ENCODE measurements at places on chromosomes 6 and 20.
A peak's percentile ranks its signal among the peaks of the same experiment; 100 is the strongest.

DNA sequence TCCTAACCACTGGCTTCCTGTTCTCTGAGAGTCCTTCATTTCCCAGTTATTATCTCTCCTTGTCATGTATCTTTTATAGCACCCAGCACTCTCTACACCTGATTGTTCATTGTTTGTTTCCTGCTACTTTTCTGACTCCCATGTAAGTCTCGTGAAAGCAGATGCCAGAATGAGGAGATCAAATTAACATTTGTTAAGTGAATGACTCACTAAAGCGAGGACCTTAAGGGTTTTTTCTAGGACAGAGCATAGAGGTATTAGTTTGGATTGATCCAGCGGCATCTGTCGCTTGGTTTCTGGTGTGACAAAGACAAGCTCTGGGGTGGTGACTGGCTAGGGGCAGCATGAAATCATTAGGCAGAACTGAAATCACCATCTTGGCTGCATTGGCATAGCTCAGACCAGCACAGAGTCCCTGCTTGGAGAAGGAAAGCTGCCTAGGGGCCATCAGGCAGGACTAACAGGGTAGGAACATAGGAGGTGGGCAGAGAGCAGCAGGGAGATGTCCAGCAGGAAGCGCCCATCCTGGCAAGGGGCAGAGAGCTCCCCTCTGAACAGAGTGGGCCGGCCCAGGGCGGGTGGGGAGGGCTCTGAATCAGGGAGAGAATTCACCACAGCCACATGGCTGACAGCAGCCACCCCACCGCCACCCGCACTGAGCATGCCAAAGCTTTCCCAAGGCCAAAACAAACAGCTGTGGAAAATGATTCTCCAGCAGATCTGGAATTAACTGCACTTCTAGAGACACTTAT lies 97.1 kb upstream of the CEP85L start:
- peak; percentile 55 for DNase-seq

- no peak for DNase-seq
Measured at GRCh38 chr20:18978311-18978710, 164.7 kb downstream of the SCP2D1 start.

DNA sequence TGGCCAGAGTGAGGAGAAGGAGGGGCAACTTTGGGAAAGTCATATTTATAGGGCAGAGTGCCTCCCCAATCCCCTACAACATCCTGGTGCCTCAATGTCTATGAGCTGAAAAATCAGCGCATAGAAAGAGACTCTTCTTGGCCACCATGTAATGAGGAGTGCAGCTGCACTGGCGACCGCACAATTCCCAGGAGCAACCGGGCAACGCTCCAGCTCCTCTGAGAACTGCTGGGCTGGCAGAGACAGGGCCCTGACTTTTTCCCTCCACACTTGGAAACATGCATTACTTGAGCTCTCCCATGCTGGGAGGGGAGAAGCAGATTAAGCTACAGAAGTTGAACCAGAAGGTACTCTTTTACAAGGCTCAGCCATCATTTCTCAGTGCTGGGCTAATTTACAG lies 31.4 kb upstream of the MARCKS start:
- DNase-seq: peak; percentile 90

GRCh38 chr6:155219858-155220301 lies 43.9 kb upstream of the CLDN20 start:
- peak; percentile 58 for DNase-seq

DNA sequence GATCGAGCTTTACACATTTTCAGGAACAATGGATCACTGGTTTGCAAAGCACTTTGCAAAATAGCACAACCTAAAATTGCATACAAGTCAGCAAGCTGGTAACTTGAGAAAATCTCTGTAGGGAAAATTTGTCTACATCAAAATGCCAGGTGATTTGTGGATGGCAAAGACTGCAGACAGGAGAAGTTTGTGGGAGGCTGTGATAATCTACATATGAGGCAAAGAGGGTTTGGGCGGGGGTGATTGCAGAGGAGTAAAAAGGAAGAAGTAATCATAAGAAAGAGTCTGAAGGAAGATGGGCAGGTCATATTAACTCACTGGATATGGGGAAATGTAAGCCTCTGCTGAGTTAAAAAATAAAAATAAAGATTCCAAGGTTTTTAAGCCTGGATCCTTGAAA lies 166.3 kb upstream of the STXBP5 start:
- DNase-seq: no peak

GRCh38 chr6:37990762-37991525 lies 171.4 kb downstream of the ZFAND3 start:
- DNase-seq: no peak

GRCh38 chr6:104239971-104240370 lies 619.7 kb downstream of the HACE1 start:
- no peak for DNase-seq

GRCh38 chr6:82979657-82980056 lies 86.0 kb downstream of the UBE3D start:
- DNase-seq: no peak

DNA sequence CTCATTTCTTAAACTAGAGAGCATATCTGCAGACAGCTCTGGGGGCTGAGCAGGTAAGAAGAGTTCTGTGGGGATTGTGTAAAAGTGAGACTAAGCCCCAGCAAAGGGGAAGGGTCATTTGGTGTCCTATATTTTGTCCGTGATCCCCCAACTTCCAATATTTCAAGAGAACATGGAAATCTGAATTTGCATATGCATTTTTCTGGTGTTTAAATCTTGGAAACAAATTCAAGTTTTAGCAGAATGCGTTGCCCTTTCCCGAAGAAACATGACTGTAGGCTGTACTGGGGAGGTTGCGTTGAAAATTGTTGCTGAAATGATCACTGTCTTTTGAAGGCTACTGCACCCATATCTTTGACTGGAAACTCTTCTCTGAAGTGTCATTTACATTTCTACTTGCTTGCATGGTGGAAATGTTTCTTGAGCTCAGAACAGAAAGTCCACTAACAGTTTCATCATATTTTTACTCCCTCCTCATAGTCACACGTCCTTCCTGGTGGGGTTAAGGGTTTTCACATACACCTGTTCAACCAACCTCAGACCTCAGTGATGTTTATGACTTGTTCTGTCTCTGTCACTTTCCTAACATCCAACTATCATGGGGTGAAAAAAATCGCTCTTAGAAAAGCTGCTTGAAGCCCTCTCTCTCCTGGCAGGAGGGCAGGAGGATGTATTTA lies 140.3 kb downstream of the BCAS1 start:
- DNase-seq: no peak

DNA sequence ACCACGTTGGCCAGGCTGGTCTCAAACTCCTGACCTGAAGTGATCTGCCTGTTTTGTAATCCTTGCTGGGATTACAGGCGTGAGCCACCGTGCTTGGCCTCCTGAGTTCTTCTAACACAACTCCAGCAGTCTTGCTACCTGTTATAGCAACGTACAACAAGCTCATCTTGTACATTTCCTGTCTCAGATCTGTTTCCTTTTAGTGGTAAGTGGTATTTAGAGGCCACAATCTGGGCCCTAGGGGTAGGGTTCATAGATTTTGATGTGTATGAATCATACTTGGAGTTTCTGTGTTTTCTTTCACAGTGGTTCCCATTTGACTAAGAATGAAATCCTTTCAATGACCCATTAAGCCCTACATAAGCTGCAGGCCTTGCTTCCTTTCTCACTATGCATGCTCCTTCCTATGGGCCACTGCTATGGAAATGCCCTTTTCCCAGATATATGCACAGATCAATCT lies 27.1 kb upstream of the SYNCRIP start:
- no peak for DNase-seq

DNA sequence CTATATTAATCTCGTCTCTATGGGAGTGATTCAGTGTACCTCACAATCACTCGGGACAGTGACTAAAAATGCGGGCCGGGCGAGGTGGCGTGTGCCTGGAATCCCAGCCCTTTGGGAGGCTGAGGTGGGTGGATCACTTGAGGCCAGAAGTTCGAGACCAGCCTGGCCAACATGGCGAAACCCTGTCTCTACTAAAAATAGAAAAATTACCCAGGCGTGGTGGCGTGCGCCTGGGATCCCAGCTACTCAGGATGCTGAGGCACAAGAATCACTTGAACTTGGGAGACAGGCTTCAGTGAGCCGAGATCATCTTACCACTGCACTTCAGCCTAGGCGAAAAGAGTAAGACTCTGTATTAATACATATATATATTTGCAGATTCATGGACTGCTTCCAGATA lies 17.4 kb downstream of the POPDC3 start:
- DNase-seq: no peak

GRCh38 chr6:122930252-122931180 lies 65.5 kb upstream of the CLVS2 start:
- no peak for DNase-seq

- no peak for DNase-seq
Measured at GRCh38 chr6:36345681-36346466, 9.2 kb upstream of the BNIP5 start.

- DNase-seq: no peak
Measured at GRCh38 chr6:73857341-73857890, 161.4 kb downstream of the CD109 start.

GRCh38 chr6:80608881-80609280 lies 502.4 kb downstream of the BCKDHB start:
- DNase-seq: no peak

DNA sequence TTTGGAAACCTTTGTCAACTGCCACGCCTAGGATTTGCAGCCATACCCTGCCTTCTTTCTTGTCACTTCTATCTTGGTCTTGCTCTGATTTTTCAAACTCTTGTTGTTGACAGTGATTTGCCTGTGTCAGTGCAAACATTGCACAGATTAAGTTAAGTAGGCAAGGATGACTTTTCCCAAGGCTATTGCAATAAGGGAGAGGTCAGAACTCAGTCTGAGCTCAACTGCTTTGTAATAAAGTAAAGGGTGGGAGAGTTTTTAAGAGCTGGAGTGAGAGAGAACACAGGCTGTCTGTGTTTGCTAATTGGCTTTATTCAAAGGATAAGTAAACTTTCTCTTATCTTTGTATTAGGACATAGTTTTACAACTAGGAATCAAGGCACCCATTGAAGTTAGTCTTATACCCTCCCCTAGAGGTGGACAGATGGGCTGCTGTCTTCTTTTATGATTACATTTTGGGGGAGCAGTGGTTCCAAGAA lies 448.6 kb downstream of the PHF3 start:
- DNase-seq: no peak

GRCh38 chr6:37050854-37051137 lies 45.3 kb downstream of the FGD2 start:
- DNase-seq: no peak

- DNase-seq: no peak
Measured at GRCh38 chr20:54524849-54525248, 49.5 kb downstream of the DOK5 start.

DNA sequence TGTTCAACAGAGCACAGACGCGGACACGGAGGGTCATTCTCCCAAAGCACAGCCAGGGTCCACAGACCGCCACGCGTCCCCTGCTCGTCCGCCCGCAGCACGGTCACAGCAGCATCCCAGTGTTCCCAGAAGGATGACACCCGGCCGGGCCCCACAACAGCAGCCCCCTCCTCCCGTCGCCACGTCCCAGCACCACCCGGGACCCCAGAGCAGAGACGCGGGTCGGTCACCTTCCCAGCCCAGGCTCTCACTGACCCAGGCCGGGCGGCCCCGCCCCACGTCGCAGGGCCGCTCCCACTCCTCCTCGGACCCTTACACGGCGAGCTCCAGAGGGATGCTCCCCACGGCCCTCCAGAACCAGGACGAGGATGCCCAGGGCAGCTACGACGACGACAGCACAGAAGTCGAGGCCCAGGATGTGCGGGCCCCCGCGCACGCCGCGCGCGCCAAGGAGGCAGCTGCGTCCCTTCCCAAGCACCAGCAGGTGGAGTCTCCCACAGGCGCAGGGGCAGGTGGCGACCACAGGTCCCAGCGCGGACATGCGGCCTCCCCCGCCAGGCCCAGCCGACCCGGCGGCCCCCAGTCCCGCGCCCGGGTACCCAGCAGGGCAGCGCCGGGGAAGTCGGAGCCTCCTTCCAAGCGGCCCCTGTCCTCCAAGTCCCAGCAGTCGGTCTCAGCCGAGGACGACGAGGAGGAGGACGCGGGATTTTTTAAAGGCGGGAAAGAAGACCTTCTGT lies 64.3 kb downstream of the FNDC1 start:
- DNase-seq: no peak

GRCh38 chr6:108560463-108561308 lies at the start of gene FOXO3:
Gene FOXO3, plus strand, starts transcription at chr6:108560917. Its CDS starts 292 bp downstream, at chr6:108561209.
- peak; percentile 89 for DNase-seq

DNA sequence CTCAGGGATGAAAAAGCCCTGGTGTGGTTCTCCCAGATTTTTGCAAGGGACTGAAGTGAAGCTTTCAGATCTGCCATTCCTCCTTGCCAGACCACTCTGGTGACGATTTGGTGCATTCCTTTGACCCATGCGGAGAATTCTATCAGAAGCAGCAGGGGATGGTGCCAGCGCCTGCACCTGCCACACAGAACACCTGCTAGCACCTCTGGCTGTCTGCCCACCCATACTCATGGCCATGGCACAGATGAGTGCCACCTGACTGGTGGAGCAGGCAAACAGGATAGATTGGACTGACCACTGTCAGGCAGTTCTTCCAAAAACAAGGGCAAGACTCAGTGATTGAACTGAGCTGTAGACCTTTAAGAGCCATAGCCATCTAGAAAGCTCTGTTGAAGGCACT lies 107.1 kb downstream of the CDYL start:
- DNase-seq: no peak

GRCh38 chr6:35319346-35320030 lies 21.9 kb downstream of the DEF6 start:
- no peak for DNase-seq

DNA sequence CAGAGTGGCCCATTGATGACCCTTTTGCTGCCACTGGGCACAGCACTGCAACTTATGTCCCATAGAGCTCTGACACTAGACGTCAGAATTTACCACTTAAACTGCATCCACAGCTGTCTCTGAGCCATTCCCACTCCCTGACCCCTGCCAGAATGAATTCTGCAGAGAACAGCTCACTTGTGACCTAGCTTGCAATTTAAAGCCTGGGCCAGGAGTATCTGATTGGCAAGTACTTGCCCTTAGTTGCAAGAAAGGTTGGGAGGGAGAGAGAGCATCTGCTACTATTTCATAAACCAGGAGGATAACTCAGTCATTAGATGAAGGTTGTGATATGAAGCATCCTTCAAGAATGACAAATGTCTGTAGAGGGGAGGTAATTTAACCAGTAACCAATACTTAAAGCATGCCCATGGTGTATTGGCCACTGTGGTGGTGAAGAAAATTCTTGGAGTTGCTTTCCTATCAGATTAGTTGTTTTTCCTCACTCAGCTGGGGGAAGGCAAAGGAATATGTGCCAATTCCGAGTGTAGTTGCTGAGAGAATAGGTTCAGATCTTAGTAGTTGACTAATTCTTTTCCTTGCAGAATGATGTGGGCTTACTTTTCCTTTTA lies 46.5 kb downstream of the IL22RA2 start:
- DNase-seq: no peak

DNA sequence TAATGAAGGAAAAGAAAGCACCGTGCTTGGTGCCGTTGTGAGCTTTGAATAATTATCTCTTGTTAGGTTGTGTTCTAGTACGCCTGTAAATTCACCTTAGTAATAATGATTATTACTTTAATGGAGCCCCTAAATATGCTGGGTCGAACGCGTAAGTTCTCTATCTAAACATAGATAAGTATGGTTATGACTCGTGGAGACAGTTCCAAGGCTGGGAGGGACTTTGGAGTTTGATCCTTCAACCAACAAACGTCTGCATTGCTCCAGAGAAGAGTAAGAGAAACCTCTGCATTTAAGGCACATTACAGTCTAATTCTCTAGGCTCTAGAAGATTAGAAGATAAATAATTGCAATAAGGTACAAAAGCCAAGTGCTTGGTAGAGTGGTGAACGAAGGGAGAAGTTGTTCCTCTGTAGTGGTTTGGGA lies 514 bp downstream of the ACOT13 start:
- peak; percentile 33 for DNase-seq

Measured in midbrain (tissue), 1 donor.